ENCODE measurements at places on chromosomes 3 and 15. TPM values are rescaled to one million over a fixed set of nuclear protein-coding genes. Genes with fewer than 3 reads are reported as not detected.

GRCh38 chr15:31448635-31448979 lies 122.0 kb downstream of the KLF13 start:
- no peak for DNase-seq

- no peak for DNase-seq
Measured at GRCh38 chr3:186458306-186459107, 85.7 kb downstream of the CRYGS start.

DNA sequence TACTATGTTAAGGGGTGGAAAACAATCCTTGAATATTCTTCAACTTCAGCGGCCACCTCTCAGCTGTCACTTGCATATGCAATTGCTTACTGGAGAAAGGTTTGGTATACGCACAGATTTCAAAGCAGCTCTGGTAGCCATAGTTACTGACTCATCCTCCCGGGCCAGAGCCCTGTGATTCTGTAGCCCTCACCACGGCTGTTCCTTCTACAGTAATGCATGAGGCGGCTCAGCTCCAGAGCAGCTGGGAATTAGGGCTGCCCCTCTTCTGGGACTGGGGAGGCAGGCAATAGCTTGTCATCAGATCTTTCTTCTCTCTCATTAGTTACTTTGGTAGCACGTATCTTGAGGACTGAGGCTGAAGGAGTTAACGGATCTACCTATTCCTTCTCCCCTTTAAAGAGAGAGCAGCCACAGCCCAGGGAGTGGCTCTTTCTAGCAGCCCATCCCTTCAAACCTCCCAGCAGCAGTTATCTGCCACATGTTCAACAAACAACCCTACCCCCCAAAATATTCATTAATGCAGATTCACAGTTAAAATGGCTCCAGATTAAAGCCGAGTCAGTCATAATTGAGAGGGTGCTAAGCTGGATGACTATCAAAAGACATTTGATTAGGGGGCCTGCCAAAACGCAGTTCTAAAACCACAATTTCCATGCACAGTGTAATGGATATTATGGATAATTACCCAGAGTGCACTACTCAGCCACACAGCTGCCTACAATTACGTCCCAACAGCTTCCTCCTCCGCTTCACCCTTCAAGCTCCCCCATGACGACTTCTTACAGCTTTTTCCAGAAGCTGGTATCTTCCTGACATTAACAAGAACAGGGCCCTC lies 54.7 kb downstream of the ETV5 start:
- DNase-seq = no peak

Gene CDCP1
- 180 TPM for total RNA-seq

GRCh38 chr3:31953091-31953490 lies 28.0 kb downstream of the OSBPL10 start:
- no peak for DNase-seq

DNA sequence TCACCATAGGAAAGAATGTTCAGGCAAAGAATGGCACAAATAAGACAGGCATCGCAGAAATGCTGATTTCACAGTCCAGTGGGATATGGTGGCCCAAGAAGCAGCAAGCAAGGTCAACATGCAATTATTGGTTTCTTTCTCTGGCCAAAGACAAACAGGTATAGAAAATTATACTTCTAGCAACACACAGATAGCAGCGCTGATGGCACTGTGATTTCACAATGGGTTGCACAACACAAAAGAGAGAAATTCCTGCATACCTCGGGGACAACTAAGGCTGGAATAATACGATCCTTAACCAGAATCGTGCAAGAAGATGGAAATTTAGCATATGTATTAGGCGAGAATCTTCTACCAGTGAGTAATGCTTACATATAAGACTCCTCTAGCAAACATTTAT lies 76.3 kb upstream of the NR2F2 start:
- peak; percentile 57 for DNase-seq
